Activated CD4-positive, alpha-beta T cell treated with anti-CD3 and anti-CD28 coated beads, Interleukin-2, amount 50 U/mL, for 16 hours (primary cell): ENCODE measurements at places on chromosomes 11 and 22.

GRCh38 chr11:78032090-78032489 is 9.0 kb upstream of the KCTD14 start:
- no peak for DNase-seq

DNA sequence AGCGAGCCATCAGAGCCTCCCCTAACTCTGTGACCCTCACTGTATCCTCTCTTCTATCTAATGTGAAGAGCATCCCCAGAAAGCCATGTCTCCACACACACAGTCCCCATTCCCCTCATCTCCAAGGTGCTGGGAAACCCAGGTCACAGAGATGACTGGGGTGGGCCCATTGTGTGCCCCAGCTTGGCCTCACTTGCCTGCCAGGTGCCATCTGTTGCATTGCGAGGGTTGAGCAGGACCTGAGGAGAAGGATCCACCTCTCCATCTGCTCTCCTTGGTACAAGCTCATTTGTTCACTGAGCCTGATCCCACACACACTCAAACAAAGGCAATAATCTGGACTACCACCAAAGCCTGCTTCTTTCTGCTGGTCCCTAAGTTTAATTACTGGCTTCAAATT is 118.8 kb downstream of the SPATA19 start:
- no peak for DNase-seq

GRCh38 chr11:45556851-45557707 is 108.3 kb downstream of the CHST1 start:
- DNase-seq = no peak

DNA sequence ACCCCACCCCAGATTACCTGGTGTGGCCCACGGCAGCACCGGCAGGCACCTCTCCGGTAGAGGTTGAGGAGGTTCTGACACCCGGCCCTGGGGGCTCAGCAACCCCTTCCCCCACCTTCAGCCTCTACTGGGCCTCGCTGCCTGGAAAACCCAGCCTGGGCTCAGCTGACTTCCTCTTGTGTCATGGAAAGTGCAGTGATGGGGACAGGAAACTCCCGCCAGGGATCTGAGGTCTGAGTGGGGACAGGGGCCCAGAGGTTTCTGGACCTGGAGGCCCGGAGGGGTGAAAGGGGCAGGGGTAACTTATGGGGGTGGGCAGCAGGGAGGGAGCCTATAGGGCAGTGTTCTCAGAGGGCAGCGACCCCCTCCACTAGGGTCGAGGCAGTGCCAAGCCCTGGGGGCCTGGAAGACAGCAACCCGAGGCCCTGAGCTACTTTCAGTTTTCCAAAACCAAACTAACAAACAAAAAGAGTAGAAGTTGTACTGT is 10.0 kb upstream of the CD5 start:
- peak; percentile 62 for DNase-seq

- peak; percentile 9 for DNase-seq
Observed at GRCh38 chr11:77411137-77411707, 62.7 kb downstream of the PAK1 start.

GRCh38 chr11:12134236-12134585 is 23.8 kb downstream of the MICAL2 start:
- no peak for DNase-seq

GRCh38 chr11:61345170-61345610 is 12.2 kb downstream of the TKFC start:
- DNase-seq = no peak

DNA sequence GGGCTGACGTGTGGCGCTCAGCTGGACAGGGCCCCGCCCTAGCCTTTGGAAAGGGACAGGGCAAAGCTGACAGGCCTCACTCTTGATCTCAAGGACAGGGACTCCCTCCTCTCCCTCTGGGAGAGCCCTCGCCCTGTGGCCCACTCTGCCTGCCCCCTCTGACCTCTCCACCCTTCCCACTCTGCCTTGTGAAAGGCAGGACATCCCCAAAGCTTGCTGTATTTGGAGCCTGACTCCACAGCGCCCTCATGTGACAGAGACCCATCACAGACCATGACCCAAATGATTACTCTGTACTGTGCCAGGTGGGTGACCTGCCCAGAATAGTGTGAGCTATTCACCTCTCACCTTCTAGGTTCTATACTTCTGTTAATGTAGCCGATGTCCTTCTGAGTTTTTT is 18.8 kb downstream of the P2RY2 start:
- DNase-seq = peak; percentile 47

DNA sequence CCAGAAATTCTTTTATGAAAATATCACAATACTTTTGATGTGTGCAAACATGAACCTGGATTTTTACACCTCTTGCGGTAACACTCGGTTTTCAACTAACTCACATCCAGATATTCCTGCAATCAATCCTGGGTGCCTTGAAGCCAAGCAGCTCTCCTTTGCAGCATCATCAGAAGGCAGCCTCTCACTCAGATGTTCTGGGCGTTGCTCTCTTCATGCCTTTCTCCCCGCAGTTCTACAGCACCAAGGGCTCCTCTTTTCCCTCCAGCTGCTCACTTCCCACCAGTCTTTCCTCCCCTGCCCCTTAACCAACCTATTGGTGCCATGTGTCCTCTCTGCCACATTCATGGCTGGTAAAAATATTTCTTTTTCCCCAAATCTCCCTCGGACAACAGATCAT is 2.9 kb downstream of the FAM181B start:
- DNase-seq = no peak

- DNase-seq = no peak
Observed at GRCh38 chr11:69310351-69310750, 16.4 kb downstream of the MYEOV start.

DNA sequence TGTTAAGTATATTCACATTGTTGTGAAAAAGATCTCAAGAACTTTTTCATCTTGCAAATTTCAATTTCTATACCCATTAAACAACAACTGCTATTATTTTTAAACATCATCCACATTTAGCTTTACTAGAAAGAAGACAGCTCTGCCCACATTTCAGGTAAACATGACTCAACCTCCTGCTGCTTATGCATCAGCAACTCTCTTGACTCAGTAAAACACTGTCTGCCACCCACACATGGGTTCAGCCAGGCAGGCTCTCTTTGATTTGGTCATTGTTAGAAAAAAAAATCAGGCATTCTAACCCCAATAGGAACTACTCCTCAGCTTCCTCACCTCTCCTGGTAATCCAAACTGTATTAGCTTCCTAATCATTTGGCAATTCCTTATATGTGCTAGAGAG is 5.1 kb upstream of the ENDOD1 start:
- DNase-seq = peak; percentile 78

GRCh38 chr11:117193130-117194020 is 5.8 kb upstream of the TAGLN start:
- DNase-seq = no peak

DNA sequence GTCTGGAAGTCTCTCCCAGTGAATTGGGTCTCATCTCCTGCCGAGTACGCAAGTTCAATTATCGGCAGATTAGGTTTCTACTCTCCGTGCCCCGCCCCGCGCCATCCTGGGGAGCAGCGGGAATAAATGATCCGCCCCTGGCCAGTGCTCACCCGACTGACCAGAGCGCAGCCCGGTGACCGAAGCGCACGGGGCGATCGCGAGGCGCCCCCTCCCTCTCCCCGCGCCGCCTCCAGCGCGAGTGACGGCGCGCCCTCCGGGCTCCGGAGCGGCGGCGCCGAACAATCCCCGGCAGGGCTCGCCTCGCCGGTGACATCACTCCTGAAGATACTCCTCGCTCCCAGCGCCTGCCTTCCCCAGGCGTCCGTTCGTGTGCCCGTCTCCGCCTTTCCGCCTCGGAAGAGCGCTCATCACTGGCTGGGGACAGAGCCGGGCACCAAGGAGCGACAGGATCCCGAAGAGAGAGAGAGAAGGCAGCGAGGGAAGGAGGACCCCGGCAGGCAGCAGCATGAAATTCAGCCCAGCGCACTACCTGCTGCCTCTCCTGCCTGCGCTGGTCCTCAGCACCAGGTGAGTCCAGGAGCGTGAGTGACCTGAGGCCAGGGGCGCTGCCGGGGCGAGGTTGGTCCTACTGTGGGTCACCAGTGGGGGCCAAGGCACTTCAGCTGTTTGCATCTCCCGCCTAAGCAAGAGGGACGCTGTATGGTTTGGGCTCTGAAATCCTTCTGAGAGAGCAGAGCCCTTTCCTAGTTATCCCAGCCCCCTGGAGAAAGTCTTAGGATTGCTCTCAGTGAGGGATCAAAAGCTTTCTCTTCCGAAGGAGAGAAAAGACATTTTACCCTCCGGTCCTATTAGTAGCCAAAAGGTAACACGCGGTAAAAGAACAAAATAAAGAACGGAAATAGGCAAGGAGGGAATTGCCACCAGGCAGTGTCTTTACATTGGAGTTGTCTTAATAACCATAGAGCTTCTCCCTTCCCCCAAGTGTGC is at the start of gene LUZP2:
TSS of gene LUZP2 (plus strand) at position 318 of the 990 bp plus-strand sequence.
- DNase-seq = no peak

GRCh38 chr11:34570584-34570983 is 50.3 kb upstream of the EHF start:
- DNase-seq = peak; percentile 12

- DNase-seq = no peak
Observed at GRCh38 chr11:7457211-7457610, 28.1 kb upstream of the OLFML1 start.

DNA sequence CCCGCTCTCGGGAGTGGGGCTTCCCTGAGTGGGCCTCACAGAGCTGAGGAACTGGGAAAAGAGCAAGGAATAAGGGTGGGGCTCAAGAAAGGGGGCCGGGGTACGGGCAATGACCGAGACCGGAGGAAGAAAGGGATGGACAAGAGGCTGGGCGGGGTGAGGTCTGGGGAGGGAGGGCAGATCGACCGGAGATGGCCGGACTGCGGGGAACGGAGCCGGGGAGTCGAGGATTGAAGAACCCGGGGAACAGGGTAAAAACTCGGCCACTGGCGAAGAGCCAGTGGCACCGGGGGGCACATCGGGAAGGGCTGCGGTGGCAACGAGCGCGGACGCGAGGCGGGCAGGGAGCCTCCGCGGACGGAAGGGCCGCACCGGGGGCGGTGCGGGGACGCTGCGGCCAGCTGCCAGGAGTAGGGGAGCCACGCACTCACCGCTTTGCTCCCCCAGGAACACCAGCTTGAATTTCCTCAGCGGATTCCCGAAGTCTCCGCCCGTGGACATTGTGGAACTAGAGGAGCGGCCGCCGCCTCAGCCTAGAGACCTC is 667 bp downstream of the RAB6A start:
- no peak for DNase-seq

GRCh38 chr22:37267661-37268413 is 14.5 kb upstream of the CYTH4 start:
- DNase-seq = no peak

- no peak for DNase-seq
Observed at GRCh38 chr22:31583861-31584485, 78.0 kb downstream of the PISD start.

DNA sequence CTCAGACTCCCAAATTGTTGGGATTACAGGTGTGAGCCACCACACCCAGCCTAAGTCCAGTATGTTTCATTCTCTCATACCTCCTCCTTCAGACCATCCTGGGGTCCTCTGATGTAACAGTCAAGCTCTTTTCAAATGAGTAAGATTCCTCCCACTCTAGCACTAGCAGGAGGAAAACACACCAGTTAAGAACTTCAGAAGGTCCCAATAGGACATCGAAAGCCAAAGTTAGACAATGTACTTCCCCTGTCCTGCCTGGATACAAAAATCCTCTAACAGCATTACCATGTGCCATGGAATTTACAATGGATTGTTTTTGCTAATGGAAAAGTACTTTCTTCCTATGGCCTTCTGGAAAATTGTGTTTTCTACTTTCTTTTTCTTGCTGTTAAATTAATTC is 67.1 kb downstream of the CCDC34 start:
- no peak for DNase-seq

GRCh38 chr22:35761037-35761436 is 43.4 kb downstream of the APOL5 start:
- no peak for DNase-seq

- DNase-seq = peak; percentile 48
Observed at GRCh38 chr11:9459667-9460321, 1.0 kb upstream of the ZNF143 start.

GRCh38 chr11:126098204-126098769 is 35.6 kb upstream of the CDON start:
- DNase-seq = no peak

- peak; percentile 69 for DNase-seq
Observed at GRCh38 chr22:39254789-39255298, 10.1 kb upstream of the PDGFB start.

- DNase-seq = no peak
Observed at GRCh38 chr11:70317581-70318305, 47.3 kb downstream of the PPFIA1 start.

DNA sequence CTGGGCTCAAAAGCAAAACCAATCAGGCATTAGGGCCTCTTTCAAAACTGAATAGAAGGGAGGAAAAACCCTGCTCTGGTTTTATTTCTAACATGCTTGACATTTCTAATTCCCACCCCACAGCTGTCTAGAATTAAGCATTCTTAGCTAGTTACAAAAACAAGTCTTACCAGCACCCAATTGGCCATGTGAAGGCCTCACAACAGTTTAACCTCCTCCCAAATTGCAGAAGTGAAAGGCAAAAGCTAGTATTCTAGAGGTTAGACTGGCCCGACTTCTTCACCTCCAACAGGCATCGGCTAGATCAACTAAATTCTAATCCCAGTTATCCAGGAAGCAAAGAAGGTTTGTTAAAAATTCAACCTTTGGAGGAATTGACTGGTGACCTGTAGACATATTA is 6.5 kb downstream of the SF1 start:
- no peak for DNase-seq
